ENCODE measurements at places on chromosomes 7 and 10. TPM values are rescaled to one million over a fixed set of nuclear protein-coding genes. Genes with fewer than 3 reads are reported as not detected.
A peak's percentile ranks its signal among the peaks of the same experiment; 100 is the strongest.

DNA sequence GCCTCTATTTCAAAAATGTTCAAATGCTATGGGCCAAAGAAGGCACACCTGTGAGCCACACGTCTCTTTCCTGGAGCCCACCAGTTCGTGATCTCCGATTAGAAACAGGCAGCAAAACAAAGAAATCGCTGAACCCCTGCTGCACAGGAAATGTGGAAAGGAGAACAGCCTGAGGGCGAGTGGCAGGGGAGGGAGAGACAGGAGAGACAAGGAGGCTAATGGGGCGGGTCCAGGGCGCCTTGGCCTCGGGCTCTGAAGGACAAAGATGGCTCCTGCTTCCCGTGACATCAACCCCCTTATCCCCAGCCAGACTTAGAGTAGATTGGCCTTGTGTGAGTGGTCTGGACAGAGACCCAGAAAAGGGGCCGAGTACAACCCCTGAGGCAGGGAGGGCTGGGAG is 62.4 kb upstream of the DOCK1 start:
- no peak for DNase-seq

DNA sequence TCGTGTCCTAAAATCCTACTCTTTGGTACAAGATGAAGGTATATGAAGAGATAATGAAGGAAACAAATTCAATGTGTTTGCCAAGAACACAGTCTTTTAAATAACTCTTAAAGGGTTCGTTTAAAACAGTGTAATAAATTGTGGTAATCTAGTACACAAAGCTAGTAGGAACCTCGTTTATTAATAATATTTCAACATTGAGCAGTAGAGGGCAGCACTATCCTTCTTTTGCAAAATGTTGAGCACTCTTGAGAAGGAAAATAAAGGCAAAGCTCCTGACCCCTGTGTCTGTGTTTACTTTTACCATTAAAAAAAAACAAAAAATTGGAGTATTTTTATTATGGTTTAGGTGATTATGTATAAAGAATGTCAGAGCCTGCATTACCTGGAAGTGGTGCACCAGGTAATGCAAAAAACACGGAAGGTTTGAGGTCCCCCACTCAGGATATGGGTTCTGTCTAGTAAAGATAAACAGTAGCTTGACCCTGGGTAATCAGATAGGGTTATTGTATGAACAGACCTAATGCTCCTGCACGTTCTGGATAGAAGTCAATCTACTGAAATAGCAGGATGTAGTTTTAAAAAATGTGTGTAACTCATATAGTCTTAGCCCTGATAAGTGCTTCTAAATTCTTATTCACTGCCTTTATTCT is 5.7 kb upstream of the GOT1 start:
- DNase-seq: no peak

DNA sequence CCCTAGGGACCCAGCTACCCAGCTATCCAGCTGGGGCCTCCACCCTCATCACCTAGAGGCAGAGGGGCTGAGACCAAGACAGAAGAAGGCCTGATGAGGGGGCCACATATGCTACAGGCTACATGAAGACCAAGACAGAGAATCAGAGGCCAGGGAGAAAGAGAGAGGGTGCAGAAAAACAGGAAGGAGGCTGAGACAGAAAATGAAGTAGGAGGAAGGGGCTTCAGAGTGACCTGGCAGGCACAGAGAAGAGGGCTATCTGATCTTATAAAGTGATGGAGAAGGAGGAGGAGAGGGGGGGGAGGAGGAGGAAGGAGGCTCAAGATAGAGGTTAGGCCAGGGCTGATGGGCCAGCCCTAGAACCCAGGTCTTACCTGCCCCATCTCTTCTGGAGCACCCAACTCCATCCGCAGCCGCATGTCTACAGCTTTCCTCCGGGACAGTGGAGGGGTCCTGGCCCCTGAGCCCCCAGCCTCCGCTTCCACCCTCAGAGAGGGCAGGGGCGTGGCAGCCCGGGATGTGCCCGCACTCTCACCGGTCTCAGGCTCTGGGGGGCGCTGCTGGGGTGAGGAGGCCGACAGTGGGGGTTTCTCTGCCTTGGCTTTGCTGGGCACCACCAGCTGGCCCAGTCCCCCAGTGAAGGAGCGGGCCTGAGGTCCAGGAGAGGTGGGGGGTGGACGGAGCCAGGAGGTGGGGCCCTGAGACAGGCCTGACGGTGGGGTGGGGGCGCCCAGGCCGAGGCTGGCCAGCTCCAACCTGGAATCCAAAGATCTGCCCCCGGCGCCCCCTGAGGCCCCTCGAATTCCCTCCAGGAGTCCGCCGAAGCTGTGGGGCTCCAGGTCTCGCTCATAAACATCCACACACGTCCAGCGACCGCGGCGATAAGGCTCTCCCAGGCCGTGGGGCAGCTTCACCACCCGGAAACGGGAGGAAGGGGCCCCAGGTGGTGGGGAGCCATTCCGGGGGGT is 1.8 kb downstream of the TSC22D4 start:
- no peak for DNase-seq

DNA sequence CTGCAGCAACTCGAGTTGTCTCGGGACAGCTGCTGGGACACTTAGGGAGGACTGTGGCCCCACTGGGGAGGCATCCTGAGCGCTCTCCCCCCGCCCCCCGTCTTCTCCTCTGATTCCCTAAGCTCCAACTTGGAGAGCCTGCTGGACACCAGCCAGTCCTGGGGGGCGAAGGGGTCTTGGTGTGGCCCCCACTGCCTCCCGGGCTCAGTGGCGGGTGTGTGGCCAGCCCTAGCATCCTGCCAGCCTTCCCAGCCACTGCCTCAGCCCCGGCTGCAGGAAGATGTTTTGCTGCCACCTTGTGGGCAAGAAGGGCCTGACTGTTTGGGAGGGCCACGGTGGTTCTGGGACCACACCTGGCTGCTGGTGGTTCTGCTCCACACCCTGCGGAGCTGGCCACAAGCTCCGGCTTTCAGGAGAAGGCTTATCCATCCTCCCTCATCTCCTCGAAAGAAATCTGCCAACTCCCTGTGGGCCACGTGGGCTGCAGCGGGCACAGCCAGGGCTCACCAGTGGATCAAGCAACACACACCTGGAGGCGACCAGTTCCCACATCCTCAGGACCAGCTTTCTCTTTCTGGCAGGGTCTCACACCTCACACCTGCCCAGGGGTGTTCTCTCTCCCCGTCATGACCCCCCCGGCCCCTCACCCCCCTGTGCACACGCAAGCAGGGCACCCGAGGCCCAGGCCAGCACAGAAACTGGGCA is 24.8 kb downstream of the AGAP3 start:
- DNase-seq: peak; percentile 84

DNA sequence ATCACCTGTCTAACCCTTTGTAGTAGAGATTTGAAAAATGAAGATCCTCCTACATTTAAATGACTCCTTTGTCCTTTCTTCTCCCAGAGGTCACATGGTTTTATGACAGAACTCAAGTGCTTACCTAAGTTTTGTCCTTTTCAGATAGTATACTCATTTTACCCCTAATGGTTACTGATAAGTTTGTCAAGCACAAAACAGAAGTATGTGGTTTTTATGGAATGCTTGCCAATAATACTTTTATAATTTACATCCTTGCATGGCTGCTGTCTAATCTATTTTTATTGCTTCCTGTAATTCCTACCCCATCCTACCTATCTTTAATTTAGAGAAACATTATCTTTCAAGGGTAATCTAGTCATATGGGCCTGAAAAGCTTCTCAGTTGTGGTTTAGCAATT is 37.5 kb downstream of the HELLS start:
- DNase-seq: no peak

- DNase-seq: no peak
Observed at GRCh38 chr10:36736311-36736710, 389.1 kb upstream of the ANKRD30A start.

DNA sequence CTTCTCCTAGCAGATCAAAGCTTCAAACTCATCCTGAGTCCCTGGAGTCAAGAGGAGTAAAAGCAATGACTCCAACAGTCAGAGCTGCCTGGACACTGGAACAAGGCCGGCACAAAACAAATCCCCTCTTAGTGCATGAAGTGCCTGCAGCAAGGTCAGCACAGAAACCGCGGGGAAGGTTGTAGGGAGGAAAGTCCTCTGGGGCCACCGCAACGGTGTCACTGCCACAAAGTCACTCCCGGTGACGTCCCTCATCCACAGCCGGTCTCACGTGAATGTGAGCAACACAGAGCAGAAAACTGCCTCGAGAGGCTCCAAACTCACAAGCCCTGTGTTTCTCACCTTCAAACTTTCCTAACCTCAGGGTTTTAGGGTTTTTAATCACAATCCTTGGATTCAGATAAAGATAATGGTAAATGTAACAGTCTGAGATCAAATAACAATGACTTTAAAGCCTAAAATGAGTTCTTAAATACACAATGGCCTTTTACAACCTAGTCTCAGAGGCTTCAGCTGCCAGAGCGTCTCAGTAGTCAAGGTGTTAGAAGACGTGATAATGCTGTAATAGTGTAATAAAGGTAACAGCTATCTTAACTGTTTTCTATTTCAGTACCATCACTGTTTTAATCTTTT is 274.3 kb downstream of the ZMYND11 start:
- no peak for DNase-seq

GRCh38 chr10:70132098-70133029 is at the start of gene AIFM2:
TSS of gene AIFM2 (minus strand) at chr10:70132825. CDS start at chr10:70124084, 8,741 bp downstream.
- peak; percentile 90 for DNase-seq

Gene PRLHR
- not detected for total RNA-seq

Gene CALCR
- 0.05 TPM for total RNA-seq

Gene SYT15
- 2.7 TPM for total RNA-seq
